ENCODE measurements at places on chromosomes 6 and 20.

DNA sequence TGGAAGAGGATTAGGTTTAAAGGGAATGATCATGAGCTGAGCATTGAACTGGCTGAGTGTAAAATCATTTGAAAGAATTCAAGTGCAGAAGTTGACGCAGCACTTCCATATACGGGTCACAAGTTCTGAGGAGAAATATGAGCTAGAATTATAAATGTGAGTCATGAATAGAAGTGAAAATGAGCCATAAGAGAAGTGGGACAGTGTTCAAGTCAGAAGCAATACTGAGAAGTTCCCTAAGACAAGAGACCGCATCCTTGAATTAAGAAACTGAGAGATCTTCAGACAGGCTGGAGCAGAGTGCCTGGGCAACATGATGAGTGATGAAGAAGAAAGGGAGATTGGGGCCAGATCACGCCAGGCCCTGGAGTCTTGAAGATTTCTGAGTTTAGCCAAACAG is 209.7 kb downstream of the TBX18 start:
- no peak for DNase-seq

- no peak for DNase-seq
Measured at GRCh38 chr20:420166-420620, 12.1 kb downstream of the RBCK1 start.

DNA sequence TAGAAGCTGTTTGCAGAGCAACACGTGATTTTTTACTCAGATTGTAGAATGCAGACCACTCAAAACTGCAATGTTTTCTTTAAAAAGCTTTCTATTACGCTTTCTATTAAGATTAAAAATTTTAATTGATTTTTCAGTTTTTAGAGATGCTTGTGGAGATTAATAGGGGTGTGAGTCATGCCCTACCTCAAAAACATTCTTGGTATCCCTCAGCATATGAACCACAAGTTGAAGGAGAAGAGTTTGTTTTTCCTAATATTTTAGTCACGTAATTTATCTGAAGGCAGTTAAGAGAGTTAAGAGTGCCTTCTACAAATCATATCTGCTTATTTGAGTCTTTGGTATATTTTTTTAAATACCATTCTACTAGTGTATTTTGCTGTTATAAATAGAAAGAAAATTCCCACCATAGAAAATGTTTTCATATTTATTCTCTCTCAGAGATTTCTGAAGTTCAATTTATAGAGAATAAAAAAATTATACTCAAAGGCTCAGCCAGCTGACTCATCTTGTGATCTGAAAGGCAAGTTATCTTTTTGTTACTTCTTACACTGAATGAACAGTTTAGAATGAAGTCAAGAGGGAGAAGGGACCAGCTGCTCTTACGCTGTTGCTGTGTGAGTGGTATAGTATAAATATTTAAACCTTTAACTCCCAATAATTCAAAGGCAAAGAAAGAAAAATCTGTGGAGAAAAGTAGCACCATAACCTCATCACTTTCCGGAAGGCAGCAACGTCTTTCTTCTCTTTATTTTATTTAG is 7.6 kb downstream of the RIPOR2 start:
- no peak for DNase-seq

DNA sequence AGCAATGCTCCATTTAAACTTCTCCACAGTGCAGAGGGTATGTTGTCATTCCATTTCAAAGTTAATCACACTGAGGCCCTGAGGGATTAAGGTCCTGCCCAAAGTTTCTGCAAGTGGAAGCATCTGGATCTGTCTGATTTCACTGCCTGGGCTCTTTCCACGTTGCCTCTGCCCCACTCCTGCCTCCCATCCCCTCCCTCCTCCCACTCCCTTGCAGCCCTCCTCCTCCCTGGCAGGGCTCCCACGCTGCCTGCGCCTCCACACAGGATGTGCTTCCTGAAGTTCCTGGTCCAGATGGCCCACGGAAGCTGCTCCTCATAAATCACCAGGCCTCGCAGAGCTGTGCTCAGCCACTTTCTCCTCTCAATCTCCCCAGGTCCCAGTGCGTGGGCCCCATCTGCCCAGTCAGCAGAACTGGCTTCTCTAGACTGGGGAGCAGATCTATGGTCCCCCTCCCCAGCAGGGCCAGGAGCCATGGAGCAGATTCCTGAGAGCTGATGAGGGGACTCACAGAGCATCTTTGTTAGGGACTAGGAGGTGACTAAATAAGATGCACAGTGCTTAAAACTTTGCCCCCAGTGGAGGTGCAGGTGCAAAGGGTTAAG is 65.4 kb upstream of the MAFB start:
- no peak for DNase-seq

GRCh38 chr6:36873612-36874442 is 776 bp downstream of the PPIL1 start:
- no peak for DNase-seq

- no peak for DNase-seq
Measured at GRCh38 chr20:46065691-46066090, 24.1 kb downstream of the NCOA5 start.

GRCh38 chr6:132357120-132357519 is 44.2 kb downstream of the MOXD1 start:
- DNase-seq, result no peak

DNA sequence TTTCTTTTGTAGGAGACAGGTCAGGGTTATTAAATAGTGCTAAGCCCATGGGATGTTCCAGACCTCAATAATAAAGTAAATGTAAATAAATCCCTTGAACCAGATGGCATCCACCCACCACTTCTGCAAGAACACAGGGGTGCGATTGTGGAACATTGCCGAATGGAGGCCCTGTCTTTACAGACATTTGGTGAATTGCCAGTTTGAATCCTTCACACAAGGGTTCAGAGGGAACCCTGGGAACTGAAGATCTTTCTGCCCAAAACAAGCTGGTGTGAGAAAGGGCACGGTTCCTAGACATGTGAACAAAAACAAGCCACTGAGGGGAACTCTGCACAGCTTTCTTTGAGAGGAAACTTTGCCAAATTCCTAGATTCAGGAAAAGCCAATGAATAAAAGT is 30.2 kb upstream of the RNF8 start:
- no peak for DNase-seq

DNA sequence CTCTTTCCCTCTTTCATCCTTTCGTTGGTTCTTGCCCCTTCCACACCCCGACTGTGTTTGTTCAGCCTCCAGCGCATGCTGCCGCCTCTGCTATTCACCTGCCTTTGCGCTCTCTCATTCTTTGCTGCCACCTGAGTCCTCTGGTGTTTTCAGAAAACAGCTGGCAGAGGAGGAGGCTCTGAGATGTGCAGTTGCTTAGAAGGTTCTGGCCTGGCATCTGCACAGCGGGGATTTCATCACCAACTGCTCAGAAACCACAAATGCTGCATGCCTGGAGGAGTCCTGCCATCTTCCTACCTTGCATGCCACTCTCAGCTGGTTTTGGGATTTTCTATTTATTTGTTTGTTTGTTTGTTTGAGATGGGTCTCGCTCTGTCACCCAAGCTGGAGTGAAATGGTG is 39.2 kb upstream of the CLDN20 start:
- no peak for DNase-seq

DNA sequence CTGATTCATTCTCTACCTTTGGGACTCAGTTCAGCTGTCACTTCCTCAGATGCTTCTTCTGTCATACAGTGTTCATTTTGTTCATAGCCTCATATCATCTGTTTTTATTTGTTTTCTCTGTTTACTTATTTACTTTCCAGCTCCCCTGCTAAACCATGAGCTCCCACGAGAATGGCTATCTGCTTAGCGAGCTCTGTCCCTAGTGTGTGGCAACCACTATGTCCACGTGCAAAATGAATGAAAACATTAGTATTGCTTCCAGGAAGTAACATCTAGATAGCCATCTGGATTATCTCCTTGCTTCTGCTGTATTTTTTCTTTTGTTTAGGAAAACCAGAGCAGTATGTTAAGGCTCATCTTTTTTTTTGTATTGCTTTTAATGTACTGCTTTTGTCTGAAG is 417.0 kb upstream of the SLC35B3 start:
- DNase-seq, result no peak

DNA sequence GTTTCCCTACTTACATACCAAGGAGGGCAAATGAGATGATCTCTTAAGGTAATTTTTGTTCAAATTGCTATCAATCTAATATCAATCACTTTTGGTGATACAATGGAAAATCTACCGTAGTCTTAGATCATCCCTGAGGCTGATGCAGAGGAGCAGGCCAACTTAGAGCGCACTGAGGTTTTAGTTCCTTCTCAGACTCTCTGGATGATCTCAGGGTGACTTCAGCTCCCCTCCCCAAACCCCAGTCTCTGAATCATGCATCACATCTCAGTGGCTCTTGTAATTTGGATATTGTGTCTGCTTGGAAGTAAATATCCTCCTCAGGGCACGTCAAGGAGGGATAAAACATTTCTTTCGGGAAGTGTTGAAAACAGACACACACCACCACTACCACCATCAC is 5.9 kb downstream of the TUBB2B start:
- no peak for DNase-seq

DNA sequence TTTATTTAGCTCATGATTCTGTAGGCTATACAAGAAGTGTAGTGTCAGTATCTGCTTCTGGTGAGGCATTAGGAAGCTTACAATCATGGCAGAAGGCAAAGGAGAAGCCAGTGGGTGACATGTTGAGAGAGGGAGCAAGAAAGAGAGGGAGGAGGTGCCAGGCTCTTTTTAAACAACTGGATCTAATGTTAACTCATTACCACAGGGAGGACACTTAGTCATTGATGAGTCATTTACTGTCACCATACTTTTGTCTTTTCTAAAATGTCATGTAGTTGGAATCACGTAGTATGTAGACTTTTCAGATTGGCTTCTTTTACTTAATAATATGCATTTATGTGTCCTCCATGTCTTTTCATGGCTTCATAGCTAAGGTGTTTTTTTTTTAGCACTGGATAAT is 58.1 kb downstream of the NUS1 start:
- DNase-seq, result no peak

DNA sequence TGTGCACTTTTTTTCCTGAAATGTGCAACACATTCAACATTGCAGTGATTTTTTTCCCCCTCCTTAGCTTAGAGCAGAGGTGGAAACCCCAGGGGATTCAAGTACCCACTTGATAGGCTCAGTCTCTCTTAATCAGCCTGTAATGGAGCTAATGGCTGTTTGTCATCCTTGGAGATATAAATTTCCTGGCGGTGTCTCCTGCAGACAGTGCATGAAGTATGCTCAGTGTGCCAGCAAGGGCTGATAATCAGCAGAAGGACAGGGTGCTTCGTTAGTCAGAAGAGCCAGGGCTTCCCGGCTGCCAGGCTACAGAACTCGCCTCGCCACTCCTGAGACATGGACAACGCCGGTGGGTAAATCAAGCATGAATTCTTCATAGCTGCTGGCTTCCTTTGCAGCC is 69.8 kb upstream of the PHACTR2 start:
- no peak for DNase-seq

GRCh38 chr6:52164319-52165094 is 21.7 kb upstream of the IL17A start:
- DNase-seq, result no peak

GRCh38 chr6:90388395-90388794 is 91.8 kb upstream of the BACH2 start:
- DNase-seq, result no peak

DNA sequence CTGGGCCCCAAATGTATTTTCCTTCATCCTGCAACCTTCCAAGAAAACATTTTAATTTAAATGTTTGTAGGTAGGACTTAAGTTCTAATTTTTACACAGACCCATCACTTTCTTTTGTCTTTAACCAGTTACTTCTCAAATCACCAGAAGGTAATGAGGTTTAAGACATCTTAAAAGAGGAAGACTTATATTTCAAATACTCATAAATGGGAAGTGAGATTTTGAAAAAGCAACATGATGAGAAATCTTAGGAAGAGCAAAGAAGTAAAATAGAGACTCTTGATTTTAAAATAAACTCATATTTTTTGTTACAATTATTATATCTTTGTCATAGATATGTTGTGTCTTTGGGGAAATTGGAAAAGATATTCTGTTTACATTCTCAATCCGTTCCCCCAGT is 82.3 kb downstream of the SYNE1 start:
- no peak for DNase-seq

- no peak for DNase-seq
Measured at GRCh38 chr20:50930976-50931305, 296 bp downstream of the ADNP start.

DNA sequence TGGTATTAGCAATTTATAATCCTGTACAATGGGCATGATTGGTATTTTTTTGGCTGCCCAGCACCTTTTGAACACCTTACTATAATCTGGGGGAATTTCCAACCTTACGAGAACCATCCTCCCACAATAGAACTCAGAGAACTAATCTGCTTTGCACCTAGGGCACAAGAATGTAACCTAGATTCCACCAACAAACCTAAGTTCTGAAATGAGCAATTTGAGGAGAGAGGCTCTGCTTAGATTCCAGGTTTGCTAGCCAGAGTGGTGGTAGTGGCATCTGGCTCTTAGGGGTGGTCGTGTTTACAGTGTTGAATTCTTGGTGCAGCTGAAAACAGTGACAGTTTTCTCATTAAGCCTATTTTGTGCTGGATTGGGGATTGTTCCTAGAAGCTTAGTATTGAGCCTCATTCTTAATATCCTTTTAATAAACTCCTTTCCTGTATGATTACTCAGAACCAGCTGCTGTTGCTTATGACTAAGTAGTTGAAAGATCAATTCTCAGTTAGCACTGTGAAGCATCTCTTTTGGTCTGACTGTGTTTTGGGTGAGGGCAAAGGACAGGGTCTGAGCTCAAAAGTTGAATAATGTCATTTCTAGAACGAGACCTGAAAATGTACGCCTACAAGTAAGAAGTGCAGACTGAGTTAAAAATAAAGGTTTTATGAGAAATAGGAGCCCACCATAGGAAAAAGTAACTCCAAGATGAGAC is 385.6 kb downstream of the CDKAL1 start:
- DNase-seq, result no peak

- peak; percentile 66 for DNase-seq
Measured at GRCh38 chr20:58888521-58889333, 36.2 kb downstream of the GNAS start.

- DNase-seq, result peak; percentile 3
Measured at GRCh38 chr6:135030056-135030473, 24.6 kb downstream of the HBS1L start.

DNA sequence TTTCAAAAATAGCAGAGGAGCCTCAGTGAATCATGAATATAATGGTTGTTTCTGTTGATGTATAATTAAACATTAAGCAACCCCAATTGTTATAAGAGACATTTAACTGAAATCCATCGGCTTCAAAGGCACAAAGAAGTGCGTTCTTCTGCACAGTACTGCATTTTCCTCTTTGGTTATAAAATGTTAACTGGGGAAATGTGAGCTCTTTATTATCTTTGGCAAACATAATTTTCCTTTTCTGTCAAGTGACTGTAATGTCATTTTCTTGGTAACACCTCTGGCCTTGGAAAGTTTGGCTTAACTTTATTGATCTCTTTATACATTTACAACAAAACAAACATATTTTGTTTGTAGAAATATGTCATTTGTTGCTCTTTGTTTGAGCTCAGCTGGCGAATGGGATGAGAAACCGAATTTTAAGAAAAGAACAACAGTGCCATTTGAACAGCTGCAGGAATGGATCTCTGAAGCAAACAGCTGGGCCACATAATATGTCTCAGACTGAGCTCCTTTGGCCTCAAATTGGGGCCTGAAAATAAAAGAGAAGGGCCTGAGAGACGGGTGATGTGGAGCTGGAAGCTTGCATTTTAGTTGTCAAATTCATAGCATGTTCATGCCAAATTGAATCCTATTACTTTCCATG is 427.0 kb upstream of the SPTLC3 start:
- no peak for DNase-seq

Measured in activated CD4-positive, alpha-beta T cell treated with anti-CD3 and anti-CD28 coated beads for 24 hours (primary cell).